Occipital lobe (tissue), 3 donors: ENCODE measurements at places on chromosomes 3 and 15. TPM values are rescaled to one million over a fixed set of nuclear protein-coding genes. Genes with fewer than 3 reads are reported as not detected.

Gene STRIT1
- total RNA-seq: not detected

Gene CP
- total RNA-seq: 1.7 TPM

Gene SOX14
- not detected for total RNA-seq

Gene ERICH6
- not detected for total RNA-seq

Gene CD86
- 1.7 TPM for total RNA-seq

Gene KIF7
- total RNA-seq: 5.1 TPM

Gene GOLGA6A
- not detected for total RNA-seq

Gene TUSC7
- not detected for total RNA-seq

Gene CPLX3
- total RNA-seq: 1.6 TPM

Gene CKMT1A
- 5.6 TPM for total RNA-seq

Gene RBMS3
- 19.8 TPM for total RNA-seq

Gene CSPG4
- 5.5 TPM for total RNA-seq

Gene TBL1XR1
- total RNA-seq: 358 TPM

Gene TP63
- 0.16 TPM for total RNA-seq

Gene AP3B2
- total RNA-seq: 52.9 TPM

Gene RAB8B
- 134 TPM for total RNA-seq

Gene CLRN1
- not detected for total RNA-seq

Gene SAMD7
- not detected for total RNA-seq

Gene P3H2
- total RNA-seq: 2.8 TPM

Gene THSD4
- total RNA-seq: 1.6 TPM

Gene MYH15
- 0.31 TPM for total RNA-seq

Gene KCNH8
- total RNA-seq: 13.1 TPM

Gene BOC
- 11.2 TPM for total RNA-seq

Gene FAM107A
- total RNA-seq: 24.8 TPM

Gene TBC1D21
- not detected for total RNA-seq

Gene ZDHHC3
- 41.8 TPM for total RNA-seq

Gene LMAN1L
- not detected for total RNA-seq

Gene RARB
- total RNA-seq: 13.4 TPM

Gene C3orf62
- total RNA-seq: 3.9 TPM

Gene IGF2BP2
- total RNA-seq: 27.0 TPM

Gene SEMA7A
- 51.5 TPM for total RNA-seq
